ENCODE measurements at places on chromosomes 13 and 19.

GRCh38 chr13:33828431-33829129 lies 10.6 kb downstream of the RFC3 start:
- no peak for DNase-seq

- no peak for DNase-seq
These were observed 35.4 kb downstream of the ZNF557 start for GRCh38 chr19:7104747-7105447.

DNA sequence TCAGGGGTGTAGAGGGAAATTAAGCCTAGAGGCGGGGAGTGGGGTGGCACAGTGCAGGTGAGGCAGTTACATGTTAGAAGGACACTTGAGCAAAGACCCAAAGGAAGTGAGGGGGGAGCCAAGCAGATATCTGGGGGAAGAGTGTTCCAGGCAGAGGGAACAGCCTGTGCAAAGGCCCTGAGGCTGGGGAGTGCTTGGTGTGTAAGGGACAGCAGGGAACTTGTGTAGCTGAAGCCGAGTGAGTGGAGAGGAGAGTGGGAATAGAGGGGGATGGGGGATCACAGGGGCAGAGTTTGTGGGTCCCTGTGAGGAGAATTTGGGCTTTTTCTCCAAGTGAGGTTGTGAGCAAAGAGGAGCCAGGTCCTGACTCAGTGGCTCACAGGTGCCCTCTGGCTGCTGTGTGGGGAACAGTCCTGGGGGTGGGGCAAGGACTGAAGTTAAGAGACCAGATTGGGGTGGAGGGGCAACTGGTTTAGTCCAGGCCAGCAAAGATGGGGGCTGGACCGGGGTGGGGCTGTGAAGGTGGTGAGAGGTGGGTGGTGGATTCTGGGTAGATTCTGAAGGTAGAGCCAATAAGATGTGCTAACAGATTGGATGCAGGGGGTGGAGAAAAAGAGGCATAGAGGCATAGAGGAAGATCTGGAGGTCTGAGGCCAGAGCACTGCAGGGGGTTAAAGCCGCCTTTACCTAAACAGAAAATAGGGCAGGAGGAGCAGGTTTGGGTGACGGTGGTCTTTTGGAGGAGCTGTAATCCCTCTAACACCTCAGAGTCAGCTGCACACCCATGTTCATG lies 75.3 kb downstream of the CACNA1A start:
- peak; percentile 57 for DNase-seq

DNA sequence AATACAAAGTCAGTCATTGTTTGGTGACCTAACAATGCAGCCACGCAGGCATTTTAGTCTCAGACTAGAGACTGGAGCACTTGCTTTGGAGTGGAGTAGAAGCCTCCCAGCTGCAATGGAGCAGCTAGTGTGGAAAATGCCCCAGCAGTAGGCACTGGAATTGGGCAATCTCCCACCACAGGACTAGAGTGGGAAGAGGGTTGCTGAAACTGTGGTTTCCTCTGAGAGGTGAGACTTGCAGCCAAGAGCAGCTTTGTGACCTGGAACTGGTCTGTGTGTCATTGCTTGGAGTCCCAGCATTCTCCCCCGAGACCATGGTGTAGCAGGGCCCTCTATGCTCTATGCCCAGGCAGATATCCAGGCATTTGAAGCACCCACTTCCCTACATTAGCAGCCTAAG lies 556.3 kb downstream of the UQCRFS1 start:
- no peak for DNase-seq

GRCh38 chr19:8575467-8575997 lies 1.7 kb downstream of the MYO1F start:
- peak; percentile 30 for DNase-seq

DNA sequence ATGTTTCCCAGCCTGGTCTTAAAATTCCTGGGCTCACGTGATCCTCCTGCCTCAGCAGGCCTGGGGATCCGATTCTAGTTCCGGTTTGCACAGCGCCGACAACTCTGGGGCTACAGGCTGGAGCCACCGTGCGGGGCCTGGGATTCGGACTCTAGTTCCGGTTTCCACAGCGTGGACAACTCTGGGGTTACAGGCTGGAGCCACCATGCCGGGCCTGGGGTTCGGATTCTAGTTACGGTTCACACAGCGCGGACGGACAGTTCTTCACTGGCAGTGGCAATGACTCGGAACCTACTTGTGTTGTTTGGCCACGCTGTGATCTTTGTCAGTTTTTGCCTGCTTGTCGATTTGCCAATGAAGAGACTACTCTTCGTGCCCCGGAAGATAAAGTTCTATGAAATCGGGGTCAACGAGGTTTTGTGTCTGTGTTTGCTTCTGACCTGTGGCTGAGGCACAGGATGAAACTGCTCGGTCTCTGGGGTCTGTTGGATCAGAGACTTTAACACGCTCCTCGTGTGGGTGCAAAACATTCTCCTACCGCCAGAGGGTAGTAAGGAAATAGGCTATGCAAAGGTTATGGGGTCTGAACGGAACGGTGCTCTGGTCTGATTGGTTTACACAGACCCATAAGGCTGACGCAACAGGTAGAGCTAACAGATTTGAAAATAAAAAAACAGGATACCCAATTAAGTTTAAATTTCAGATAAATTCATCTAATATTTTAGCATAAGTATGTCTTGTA lies 12.1 kb upstream of the ZSCAN1 start:
- peak; percentile 45 for DNase-seq

- DNase-seq: peak; percentile 99
These were observed 28.4 kb downstream of the PSG1 start for GRCh38 chr19:42850981-42851717.

DNA sequence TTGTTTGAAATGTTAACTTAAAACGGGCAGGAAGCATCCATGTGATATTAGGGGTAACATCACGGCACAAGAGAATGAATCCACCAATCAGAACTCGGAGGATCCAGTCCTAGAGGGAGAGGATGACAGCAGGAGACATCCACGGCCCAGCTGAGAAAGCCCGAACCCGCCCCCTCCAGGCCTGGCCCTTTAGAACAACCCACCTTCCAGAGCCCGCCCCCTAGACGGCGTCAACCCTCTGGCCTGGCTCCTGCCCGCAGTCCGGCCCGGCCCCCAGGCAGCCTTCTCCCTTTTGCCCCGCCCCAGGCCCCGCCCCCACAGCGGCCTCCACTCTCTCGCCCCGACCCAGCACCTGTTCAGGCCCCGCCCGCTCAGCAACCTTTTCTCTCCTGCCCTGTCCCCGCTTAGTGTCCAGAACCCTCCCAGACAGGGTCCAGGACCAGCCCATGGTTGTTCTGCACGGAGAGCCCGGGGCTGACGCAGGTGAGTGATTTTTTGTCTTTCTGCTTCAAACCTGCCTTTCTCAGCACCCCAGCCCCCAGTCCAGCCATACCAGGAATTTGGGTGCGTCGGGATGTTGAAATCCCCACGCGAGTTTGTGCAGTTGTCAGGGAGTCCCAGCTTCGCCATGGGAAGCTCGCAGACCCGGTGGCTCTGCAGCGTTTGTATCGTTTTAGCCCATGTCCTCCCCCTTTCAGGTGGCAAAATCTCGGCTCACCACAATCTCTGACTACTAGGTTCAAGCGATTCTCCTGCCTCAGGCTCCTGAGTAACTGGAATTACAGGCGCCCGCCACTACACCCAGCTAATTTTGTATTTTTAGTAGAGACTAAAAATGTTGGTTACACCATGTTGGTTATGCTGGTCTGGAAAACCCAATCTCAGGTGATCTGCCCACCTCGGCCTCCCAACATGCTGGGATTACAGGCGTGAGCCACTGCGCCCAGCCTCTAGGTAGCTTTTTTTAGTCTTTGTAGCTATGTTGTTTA lies 16.1 kb downstream of the ZNF816 start:
- DNase-seq: peak; percentile 28

- no peak for DNase-seq
These were observed 51.3 kb upstream of the UBE2L5 start for GRCh38 chr13:30370916-30371521.

GRCh38 chr19:11089254-11090013 lies at the start of gene LDLR:
LDLR (plus strand) TSS chr19:11089463; CDS start chr19:11089549, 86 bp downstream.
- DNase-seq: peak; percentile 95

DNA sequence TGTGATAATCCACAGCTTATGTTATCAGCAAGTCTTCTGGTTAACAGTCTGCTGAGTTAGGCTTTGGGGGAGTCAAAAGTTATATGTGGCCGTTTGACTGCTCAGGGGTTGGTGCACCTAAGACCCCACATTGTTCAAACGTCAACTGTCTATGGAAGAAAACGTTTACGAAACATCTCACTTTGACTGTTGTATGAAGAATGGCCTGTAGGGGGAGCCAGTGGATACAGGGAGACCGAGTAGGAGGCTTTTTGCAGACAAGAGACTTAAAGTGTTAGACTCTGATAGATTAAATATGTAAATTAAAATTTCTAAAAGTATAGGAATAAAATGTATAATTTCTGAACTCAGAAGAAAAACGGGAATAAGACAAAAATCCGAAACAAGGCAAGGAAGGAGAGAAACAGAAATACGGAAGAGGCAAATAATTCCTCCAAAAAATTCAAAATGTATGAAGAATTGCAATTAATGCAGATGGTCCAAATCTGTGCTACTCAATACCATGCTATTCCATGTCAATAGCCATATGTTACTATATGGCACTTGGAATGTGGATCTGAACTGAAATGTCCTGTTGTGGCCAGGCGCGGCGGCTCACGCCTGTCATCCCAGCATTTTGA lies 37.8 kb downstream of the TNFSF14 start:
- DNase-seq: peak; percentile 69

- DNase-seq: no peak
These were observed 18.3 kb upstream of the CYSLTR2 start for GRCh38 chr13:48635478-48635877.

GRCh38 chr13:29162638-29163235 lies 342.6 kb downstream of the MTUS2 start:
- DNase-seq: peak; percentile 85

GRCh38 chr19:4069331-4069959 lies 2.7 kb upstream of the ZBTB7A start:
- no peak for DNase-seq

DNA sequence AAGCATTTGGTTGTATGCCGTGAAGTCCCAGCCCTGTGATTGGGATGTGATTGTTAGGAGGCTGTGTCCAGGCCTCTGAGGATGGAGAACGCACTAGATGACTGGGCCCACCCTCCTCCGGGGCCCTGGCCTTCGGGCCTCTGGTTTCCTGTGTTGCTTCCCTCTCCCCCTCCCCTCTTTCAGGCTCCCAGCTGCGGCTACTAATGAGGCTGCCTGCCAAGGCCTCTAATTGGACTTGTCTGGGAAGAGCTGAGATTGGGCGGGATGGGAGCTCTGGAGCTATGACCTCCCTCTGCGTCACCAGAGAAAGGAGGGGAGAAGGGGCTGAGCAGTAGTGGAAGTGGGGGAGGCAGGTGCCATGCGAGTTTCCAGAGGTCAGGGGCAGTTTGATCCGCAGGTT lies 9.9 kb downstream of the PTH2 start:
- DNase-seq: no peak

GRCh38 chr13:110265682-110266430 lies 41.1 kb downstream of the COL4A1 start:
- no peak for DNase-seq

DNA sequence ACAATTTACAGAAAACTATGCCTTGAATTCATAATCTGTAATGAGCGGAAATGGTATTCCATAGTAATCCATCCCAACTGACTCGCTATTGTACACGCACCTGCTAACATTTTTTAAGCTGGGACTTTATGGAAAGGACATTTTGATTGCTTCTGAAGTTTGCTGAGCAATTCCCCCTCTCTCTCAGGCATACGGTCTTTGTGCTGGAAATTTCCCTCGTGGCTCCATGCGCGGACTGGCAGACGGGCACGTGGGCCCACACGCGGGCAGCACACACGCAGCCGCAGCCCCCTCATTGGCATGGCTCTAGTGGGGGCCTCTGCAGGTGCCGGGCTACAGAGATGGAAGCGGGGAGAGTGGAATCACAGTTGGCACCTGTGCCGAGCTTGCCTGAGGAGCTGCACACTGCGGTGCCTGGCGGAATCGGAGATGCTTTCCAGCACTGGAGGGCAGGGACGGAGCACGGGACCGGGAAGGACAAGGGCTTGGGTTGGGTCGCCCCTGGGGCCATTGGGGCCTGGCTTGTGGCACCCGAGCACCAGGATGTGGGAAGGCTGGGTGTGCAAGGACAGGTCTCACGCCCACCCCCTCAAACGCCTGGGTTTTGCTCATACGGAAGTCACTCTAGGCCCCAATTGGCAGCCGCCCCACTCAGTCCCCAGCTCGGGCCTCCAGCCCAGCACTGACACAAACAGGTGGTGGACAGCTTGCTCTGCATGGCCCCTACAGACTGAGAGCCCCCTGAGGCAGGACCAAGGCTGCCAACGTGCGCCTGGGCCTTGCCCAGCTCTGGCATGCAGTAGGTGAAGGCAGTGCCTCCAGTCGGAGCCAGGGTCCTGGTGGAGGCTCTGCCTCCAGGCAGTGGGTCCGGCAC lies 30.2 kb upstream of the CCNE1 start:
- no peak for DNase-seq

GRCh38 chr13:71879129-71879535 lies 12.1 kb upstream of the DACH1 start:
- no peak for DNase-seq

- no peak for DNase-seq
These were observed 8.6 kb downstream of the PPP5C start for GRCh38 chr19:46355234-46356148.

- DNase-seq: no peak
These were observed 13.6 kb upstream of the LATS2 start for GRCh38 chr13:21075011-21075378.

- DNase-seq: no peak
These were observed 19.8 kb downstream of the TMEM272 start for GRCh38 chr13:51825165-51825592.

GRCh38 chr13:109372666-109373065 lies 413.7 kb downstream of the IRS2 start:
- DNase-seq: no peak

GRCh38 chr19:50626795-50627194 lies 12.9 kb downstream of the SYT3 start:
- no peak for DNase-seq

- DNase-seq: peak; percentile 36
These were observed 51.4 kb downstream of the EFNB2 start for GRCh38 chr13:106484084-106484483.

DNA sequence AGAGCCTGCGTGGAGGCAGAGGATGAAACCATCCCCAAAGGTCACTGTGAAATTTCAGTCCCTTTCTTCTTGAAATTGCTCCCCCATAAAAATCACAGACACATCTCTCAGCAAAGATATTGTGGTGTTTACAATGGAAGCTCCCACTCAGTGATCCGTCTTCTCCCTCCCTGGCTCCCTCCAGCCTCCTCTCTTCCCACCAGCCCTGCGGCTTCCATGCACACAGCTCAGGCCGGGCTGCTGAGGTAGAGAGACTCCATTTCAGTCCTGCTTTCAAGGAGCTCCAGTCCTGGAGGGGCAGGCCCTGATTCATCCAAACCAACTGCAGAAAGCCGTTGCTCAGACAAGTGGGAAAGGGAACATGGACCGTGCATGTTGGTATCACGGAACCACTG lies 24.0 kb upstream of the MIER2 start:
- DNase-seq: no peak

DNA sequence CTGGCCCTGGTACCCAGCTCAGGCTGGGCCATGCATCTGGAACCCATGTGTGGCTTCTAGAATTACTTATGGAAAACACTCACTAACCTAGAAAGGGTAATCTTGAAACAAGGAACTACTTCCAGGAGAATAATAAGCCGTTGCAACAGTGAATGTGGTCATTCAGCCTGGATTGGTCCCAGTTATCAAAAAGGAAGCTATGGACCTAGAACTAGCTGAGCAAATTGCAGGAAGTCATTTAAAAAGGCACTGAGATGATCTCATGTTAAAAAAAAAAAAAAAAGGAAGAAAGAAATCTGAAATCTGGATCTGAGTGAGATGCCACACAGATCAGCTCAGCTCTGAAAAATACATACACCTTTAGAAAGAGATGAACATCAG lies 59.6 kb downstream of the DCT start:
- DNase-seq: no peak

- DNase-seq: peak; percentile 49
These were observed 42.5 kb downstream of the DNM2 start for GRCh38 chr19:10760273-10760944.

Data from EL (cell line).